ENCODE measurements at places on chromosomes 3 and 15.

DNA sequence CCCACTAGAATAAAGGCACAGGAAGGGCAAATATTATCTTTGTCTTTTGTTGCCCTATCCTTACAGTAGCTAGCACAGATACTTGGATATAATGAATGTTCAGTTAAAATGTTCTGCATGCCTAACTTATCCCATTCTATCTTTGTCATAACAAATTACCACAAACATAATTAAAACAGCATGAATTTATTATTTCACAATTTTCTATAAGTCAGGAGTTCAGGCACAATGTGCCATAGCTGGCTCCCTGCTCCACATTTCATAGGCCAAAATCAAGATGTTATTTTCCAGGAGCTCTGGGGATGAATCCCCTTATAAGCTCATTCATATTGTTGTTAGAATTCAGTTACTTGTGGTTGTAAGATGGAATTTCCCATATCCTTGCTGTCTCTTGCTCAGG, 975.5 kb downstream of the IGSF11 start:
- H3K27ac ChIP-seq: no peak overlapping the region
- no peak for DNase-seq
- H3K27me3 ChIP-seq: no peaks in the 10 kb centered on the region
- no peaks in the 10 kb centered on the region for H3K4me1 ChIP-seq
- H3K4me3 ChIP-seq: no peak overlapping the region

DNA sequence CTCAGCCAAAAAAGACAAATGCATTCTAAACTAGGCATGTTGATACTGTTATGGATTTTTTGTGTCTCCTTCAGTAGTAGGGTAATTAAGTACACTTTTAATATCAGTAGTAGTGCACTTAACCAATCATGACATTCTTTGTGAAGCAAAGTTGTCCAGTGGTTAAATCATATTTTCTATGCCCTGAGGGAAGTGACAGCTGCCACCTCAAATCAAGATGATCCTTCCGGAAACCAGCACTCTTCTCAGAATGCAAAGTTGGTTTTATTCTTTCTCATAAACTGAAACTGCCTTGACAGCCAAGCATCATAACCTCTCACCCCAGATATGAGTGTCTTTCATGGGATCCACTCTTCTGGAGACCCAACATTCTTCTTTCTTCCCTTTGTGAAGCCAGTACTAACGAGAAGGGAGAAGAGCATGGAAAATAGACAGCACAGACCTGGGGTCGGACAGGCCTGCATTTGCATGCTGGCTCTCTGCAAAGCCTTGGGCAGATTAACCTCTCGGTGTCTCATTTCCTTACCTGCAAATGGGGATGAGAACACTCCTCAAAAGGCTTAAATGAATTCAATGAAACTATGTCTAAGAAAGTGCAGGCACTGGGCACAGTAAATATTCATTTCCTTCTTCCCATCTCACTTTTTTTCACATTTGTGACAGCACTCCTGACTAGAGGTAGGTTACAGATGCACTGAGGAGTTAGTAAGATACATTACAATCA, 13.2 kb downstream of the AAGAB start:
- DNase-seq: peak; percentile 81
- H3K4me3 ChIP-seq: peak overlapping the region; percentile 50
- H3K27ac ChIP-seq: peak overlapping the region; percentile 77
- H3K27me3 ChIP-seq: no peaks in the 10 kb centered on the region
- peaks cover 46% of the 10 kb centered on the region for H3K4me1 ChIP-seq

DNA sequence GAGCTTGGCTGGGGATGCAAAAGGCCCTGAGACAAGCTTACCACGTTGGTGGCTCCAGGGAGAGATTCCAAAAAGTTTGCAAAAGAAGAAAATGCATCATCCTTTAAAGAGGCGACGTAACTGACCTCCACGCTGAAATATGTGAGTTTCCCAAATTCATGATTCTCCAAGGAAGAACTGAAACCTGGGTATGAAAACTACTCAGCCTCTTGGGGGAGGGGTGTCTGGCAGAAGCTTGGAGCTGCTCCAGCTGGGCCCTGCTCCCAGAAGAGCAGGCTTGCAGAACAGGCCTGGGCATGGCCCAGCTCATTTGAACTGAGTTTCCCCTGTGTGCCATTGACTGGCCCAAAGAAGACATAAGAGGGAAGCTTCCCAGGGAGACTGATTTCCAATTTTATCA, 20.5 kb downstream of the CPN2 start:
- H3K4me3 ChIP-seq: no peak overlapping the region
- no peak overlapping the region for H3K27ac ChIP-seq
- 0 out of 2 replicates have a peak, but pooled peaks cover 5% of the 10 kb centered on the region for H3K4me1 ChIP-seq
- no peak for DNase-seq

DNA sequence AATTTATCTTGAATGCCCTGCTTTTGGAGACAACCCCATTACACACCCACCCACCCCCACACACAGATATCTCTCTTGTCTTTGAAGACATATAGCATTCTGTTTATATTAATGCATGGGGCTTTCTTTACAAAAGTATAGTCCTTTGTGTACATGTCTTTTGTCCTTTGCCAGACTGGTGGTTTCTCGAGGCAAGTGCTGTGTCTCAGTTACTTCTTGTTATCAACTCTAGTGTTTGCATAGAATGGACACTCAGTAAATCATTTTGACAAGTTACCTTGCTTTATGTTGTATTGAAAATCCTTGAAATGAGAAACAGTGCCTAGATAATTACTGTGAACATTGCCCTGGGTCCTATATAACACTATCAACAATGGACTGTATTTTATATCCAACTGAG, 33.9 kb downstream of the KBTBD8 start:
- H3K27ac ChIP-seq: peak overlapping the region; percentile 91
- no peaks in the 10 kb centered on the region for H3K36me3 ChIP-seq
- no peak overlapping the region for H3K4me3 ChIP-seq
- H3K27me3 ChIP-seq: no peaks in the 10 kb centered on the region

- no peaks in the 10 kb centered on the region for H3K4me1 ChIP-seq
- no peaks in the 10 kb centered on the region for H3K36me3 ChIP-seq
- H3K27me3 ChIP-seq: no peaks in the 10 kb centered on the region
- no peak for DNase-seq
Observed at GRCh38 chr15:101852356-101852755, 40.4 kb downstream of the OR4F15 start.

DNA sequence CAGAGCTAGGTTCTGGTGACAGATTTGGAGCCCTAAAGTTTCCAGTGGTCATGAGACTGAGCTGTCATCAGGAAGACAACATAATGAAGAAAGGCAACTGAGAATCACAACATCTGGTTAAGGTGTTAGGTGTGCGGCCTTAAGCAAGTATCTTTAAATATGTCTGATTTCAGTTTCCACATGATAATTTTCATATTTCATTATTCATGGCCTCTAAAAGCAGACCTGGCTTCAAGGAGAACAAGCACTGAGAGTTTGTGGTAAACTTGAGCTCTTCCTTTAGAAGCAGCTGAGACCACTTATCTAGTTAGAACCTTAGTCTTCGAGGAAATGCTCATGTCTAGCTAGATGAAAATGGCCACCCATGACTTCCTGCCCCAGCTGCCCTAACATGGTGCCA, 25.7 kb upstream of the MYLK start:
- H3K4me3 ChIP-seq: no peak overlapping the region
- DNase-seq: peak; percentile 60
- no peaks in the 10 kb centered on the region for H3K36me3 ChIP-seq
- H3K4me1 ChIP-seq: peaks cover 19% of the 10 kb centered on the region
- peak overlapping the region; percentile 69 for H3K27ac ChIP-seq

GRCh38 chr3:29382409-29382808, 101.5 kb downstream of the RBMS3 start:
- no peak overlapping the region for H3K4me3 ChIP-seq
- H3K27me3 ChIP-seq: no peaks in the 10 kb centered on the region
- no peak for DNase-seq
- H3K27ac ChIP-seq: no peak overlapping the region
- H3K36me3 ChIP-seq: no peaks in the 10 kb centered on the region

DNA sequence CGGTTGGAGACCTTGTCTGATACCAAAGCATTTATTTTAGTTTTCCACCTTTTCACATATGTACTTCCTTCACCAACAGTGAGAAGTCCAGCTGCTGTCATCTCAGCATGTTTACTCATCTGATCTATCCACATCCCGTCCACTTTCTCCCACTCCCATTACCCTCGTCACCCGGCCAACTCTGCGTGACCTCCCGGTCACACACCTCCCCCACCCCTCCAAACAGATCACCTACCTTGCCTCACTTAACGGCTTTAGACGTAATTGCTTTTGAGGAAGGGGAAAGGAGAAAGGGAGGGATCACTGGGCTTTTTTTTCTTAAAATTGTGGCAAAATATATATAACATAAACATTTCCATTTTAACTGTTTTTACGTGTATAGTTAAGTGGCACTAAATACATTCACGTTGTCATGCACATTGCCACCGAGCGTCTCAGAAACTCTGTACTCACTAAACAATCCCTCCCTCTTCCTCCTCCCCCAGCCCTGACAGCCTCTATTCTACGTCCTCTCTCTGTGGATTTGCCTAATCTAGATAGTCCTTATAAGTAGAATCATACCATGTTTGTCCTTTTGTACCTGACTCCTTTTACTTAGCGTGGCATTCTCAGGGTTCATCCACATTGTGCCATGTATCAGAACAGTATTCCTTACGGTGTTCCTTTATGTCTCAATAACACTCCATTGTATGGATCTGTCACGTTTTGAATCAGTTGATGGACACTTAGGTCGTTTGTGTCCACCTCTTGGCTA, 67.2 kb downstream of the LMLN start:
- H3K36me3 ChIP-seq: no peaks in the 10 kb centered on the region
- H3K4me3 ChIP-seq: no peak overlapping the region
- H3K27me3 ChIP-seq: no peaks in the 10 kb centered on the region
- DNase-seq: no peak
- H3K27ac ChIP-seq: no peak overlapping the region

- no peak overlapping the region for H3K4me3 ChIP-seq
- H3K36me3 ChIP-seq: no peaks in the 10 kb centered on the region
- H3K27ac ChIP-seq: no peak overlapping the region
- H3K27me3 ChIP-seq: no peaks in the 10 kb centered on the region
Observed at GRCh38 chr3:174940151-174940550, 81.0 kb downstream of the NAALADL2 start.

DNA sequence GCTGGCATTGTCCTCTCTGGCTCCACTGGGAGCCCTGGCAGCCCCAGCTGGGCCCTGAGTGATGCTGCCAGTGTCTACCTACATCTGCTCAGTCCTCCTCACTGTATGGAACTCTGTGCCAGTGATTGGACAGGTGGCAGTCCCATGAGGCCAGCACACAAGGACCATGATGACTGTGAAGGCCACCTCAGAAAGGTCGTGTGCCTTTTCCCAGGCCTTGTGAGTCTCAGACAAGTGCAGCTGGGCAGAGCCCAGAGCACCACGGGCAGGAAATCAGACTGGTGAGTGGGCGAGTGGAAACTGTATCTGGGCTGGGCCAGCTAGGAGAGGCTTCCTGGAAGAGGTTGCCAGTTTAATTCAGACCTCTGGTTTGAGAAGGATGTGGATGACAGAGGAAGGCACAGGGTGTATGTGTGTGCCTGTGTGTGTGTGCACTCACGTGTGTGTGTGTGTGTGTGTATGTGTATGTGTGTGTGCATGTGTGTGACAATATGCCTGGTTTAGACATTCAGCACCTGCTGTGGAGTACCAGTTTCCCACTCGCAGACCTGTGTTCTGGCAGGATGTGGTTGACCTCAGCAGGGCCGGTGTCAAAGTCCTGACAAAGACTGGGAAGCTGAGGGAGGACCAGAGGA, 7.0 kb downstream of the MAPKAPK3 start:
- DNase-seq: peak; percentile 7
- H3K27ac ChIP-seq: no peak overlapping the region
- no peaks in the 10 kb centered on the region for H3K36me3 ChIP-seq

- no peaks in the 10 kb centered on the region for H3K36me3 ChIP-seq
- H3K27me3 ChIP-seq: no peaks in the 10 kb centered on the region
- no peak overlapping the region for H3K4me3 ChIP-seq
Observed at GRCh38 chr3:118001380-118001779, 1033.3 kb downstream of the IGSF11 start.

Measured in MM.1S (cell line).